ENCODE measurements at places on chromosomes 11 and 22. TPM values are rescaled to one million over a fixed set of nuclear protein-coding genes. Genes with fewer than 3 reads are reported as not detected.
A peak's percentile ranks its signal among the peaks of the same experiment; 100 is the strongest.

DNA sequence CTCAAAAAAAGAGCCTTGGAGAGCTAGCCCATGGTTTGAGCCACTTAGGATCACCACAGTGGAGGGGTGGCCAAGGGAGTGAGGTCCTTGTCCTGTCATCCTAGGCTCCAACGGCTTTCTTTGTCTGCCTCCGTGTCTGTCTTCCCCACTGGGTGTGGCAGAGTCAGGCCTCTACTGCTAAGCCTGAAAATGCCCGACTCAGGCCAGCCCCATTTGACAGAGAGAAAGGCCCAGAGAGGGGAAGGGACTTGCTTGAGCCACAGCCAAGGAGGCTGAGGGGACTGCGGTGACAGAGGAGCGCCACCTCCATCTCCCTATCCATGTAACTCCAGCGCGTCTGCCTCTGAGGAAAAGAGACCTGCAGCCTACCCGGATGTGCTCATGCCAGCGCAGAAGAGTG lies 27.8 kb upstream of the CD82 start:
- no peak for DNase-seq

GRCh38 chr11:92886243-92886905 lies 83.1 kb upstream of the MTNR1B start:
- peak; percentile 79 for DNase-seq

GRCh38 chr11:11567936-11568650 lies 53.7 kb downstream of the GALNT18 start:
- no peak for DNase-seq

GRCh38 chr11:35994421-35994820 lies 50.6 kb downstream of the LDLRAD3 start:
- no peak for DNase-seq

GRCh38 chr11:78231962-78232501 lies 43.3 kb downstream of the USP35 start:
- no peak for DNase-seq

GRCh38 chr11:112355726-112356125 lies 95.1 kb upstream of the PLET1 start:
- peak; percentile 30 for DNase-seq

DNA sequence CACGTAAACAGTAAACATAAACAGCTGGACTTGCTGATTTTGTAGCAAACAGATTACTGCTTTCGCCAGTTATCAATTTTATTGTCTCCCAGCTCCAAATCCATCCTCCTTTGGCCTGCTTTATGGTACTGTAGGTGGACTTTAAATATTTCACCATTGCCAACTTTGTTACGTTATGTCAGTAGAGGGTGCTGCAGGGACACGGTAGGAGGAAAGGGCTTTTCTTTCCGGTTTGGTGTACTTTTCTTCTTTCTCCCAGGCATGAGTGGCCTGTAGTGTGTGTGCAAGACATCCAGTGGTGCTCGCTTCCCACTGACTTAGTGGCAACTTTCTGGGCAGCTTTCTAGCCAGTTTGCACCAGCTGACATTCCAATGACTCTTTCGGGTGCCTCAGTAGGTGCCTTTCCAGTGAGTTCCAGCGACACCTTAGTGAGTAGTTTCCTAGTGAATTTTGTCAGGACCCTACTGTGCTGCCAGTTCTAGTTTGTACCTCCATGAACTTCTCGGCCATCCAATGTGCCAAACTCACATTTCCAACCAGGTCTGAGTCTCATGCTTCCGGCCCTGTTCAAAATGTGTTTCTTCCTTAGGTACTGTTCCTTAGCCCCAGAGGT lies 267.6 kb upstream of the TENM4 start:
- peak; percentile 14 for DNase-seq

DNA sequence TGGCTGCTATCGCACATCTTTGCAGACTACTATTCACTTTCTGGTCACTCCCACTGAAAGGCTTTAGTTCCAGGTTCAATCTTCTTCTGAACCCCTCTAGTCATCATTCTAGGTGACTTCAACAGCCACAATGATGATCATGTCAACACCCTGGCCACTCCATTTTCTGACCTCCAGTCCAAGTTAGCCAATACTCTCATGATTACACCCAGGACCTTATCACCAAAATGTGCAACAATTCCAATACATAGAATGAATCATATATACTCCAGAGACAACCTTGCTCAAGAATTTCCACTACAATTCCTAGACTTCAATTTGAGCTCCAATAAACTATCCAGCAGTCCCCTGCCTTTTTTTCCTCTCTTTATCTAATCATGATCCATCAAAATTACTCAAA lies 70.7 kb downstream of the PAK1 start:
- DNase-seq, result no peak

- DNase-seq, result no peak
Observed at GRCh38 chr22:23526596-23527316, 53.3 kb downstream of the IGLL1 start.

DNA sequence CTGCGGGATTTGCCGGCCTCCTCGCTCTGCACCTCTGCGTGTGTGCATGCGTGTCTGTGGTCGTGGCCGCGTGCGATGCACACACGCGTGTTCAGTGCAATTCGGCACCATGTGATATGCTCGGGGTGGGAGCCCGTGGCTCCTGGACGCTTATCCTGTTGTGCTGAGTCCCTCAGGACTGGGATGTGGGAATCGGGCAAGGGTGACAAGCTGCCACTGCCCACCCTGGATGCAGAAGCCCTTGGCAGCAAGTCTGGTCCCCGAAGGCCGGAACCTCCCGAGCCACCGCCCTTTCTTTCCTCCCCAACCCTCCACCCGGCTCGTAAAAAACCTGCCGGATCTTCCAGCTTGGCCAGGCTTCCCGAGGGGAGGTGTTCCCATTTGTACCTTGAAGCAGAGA lies 128.2 kb downstream of the PHF21B start:
- no peak for DNase-seq

GRCh38 chr22:45499746-45500145 lies 2.9 kb upstream of the FBLN1 start:
- DNase-seq, result no peak

DNA sequence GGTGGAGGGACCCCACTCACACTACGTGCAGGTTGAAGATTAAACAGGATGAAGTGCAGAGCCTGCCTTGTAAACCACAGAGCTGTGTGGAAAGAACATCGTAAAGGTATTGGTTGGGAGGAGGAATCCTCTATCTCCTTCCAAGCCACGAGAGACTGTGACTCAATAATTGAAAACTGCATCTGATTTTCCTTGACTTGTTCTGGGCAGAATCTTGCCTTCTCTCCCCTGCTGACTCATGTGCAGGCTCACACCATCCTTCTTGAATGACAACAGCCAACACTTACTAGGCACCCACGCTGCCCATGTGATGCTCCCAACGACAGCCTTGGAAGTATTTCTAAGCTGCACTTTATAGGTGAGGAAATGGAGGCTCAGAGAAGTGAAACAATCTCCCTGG lies 563.0 kb downstream of the MIAT start:
- DNase-seq, result no peak

- DNase-seq, result no peak
Observed at GRCh38 chr11:3158131-3158591, 6.9 kb downstream of the OSBPL5 start.

DNA sequence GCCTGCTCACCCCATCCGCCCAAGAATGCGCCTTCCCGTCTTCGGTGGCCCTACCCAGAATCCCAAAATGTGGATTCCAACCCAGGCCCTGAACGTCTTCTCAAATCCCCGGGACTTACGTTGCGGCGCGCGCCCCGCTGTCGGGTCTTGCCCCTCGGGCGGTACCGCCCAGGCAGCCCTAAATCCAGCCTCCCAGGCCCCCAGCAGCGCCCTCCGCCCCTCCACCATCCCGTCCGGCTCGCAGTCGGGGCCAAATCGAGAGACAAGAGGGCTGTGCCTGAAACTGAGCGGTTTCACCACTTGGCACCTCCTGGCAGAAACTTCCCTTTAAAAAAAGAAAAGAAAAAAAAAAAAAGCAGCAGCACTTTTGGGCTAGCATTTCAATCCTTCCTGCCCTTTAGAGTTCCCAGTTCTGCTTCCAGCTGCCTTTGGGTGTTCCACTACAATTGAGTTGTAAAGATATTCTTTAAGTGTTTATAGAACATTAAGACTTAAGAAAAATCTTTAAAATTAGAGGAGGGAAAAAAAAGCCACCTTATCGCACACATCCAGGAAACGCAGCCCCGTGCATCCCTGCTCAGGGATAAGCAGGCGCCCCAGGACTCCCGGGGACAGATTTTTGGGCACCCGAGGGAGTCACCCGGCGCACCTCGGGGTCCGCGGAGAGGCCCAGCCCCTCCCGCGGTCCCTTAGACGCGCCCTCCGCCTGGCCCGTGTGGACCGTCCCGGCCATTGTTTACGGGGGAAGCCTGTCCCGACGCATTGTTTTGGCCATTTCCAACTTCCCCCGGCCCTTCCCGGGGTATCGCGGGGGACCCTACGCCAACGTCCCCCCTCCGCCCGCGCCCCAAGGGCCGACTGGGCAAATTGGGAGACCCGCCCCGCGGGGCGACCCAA lies 57.6 kb downstream of the KCNJ4 start:
- peak; percentile 78 for DNase-seq

GRCh38 chr11:89442801-89443200 lies 48.4 kb downstream of the NOX4 start:
- DNase-seq, result no peak

DNA sequence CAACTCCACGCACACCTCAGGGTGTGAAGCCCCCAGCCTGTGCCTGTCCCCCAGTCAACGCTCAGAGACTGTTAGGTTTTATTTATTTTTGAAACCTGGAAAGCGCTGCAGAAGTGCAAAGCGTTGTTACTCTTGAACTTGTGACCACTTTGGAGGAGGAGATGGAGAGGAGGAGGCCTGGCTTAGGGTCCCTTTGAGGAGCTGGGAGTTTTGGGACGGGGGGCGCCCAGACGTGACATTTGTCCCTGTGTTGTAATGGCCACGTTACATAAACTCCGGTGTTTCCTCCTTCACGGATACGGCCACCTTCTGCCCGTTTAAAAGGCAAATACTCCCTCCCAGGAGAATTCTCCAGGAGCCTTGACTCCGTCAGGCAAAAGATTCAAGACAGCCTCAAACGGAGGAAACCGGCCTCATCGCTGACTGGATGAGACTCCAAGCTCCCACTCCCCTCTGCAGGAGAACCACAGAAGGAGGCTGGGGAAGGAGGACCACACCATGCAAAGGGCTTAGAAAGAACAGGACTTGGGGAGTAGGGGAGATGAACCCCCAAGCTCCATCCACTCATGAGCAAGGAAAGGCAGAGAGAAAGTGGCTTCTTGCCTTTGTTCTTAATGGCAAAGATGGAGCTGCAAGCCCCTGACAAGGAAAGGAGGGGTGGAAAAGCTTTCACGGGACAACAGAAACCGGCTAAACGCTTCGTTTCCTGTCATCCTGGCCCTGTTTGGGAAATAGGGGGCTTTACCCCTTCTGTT lies 630 bp downstream of the PIK3IP1 start:
- no peak for DNase-seq

- no peak for DNase-seq
Observed at GRCh38 chr11:32087597-32087996, 3.3 kb upstream of the RCN1 start.

DNA sequence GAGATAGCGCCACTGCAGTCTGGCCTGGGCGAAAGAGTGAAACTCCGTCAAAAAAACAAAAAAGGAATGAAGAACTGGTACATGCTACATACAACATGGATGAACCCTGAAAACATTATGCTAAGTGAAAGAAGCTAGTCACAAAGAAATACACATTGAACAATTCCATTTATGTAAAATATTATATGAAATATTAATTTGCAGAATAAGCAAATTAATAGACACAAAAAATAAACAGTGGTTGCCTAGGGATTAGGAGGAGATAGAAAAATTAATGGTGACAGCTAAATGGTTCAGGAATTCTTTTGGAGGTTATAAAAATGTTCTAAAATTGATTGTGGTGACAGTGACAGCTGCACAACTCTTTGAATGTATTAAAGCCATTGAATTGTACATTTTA lies 14.7 kb downstream of the PRDM10 start:
- DNase-seq, result no peak

- no peak for DNase-seq
Observed at GRCh38 chr11:92845805-92846204, 123.6 kb upstream of the MTNR1B start.

GRCh38 chr11:45089251-45089650 lies 57.2 kb upstream of the PRDM11 start:
- no peak for DNase-seq

DNA sequence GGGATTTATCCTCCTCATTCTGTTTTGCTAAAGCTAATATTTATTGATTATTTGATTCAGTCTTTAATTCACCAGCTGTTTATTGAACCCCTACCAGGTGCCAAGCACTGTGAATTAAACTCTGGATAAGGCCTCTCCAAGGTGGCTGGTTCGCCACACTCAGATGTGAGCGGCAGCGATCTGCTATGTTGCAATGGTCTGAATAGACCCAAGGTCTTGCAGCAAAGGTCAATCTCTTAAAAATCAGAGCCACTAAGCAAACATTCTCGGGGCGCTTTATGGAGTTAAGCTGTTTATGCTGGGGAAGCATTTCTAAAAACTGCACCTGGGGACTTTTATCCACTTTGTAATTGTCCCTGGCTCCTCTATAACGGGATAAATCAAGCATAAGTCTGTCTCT lies 10.5 kb upstream of the TSPAN18 start:
- no peak for DNase-seq

DNA sequence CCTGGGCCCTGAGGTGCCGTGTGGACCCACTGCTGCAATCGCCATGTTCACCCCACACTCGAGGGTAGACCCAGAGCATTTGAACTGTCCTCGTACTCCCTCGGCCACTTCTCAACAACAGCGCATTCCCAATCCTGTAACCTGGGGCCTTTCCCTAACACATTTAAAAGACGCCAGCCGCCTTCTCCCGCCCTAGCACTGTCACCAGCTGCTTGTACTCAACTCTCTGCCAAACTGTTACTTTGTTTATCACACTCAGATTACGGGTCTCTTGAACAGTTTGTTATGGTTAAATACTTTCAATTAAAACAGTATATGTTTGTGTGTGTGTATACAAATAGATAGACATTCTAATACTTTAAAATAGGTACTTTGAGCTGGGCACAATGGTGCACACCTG lies 20.7 kb downstream of the CDKN1C start:
- no peak for DNase-seq

- DNase-seq, result peak; percentile 52
Observed at GRCh38 chr11:72780296-72781062, 13.4 kb downstream of the STARD10 start.

- DNase-seq, result no peak
Observed at GRCh38 chr11:82462608-82463242, 270.9 kb downstream of the FAM181B start.

GRCh38 chr22:37657590-37658132 lies 862 bp upstream of the PDXP start:
- no peak for DNase-seq

The SGSM1 gene
- total RNA-seq, result 3.0 TPM

The SCN3B gene
- 2.0 TPM for total RNA-seq

The SLC22A8 gene
- not detected for total RNA-seq

The TMEM126A gene
- 18.8 TPM for total RNA-seq

The MMP11 gene
- total RNA-seq, result 6.3 TPM

The ACTN3 gene
- total RNA-seq, result 0.09 TPM

The GVQW3 gene
- 4.7 TPM for total RNA-seq

The C11orf21 gene
- total RNA-seq, result 0.35 TPM

The RNF169 gene
- total RNA-seq, result 14.0 TPM

The ARHGAP8 gene
- 74.6 TPM for total RNA-seq

Data from mucosa of descending colon (tissue), 3 donors.